ENCODE measurements at places on chromosomes 1 and 21.

DNA sequence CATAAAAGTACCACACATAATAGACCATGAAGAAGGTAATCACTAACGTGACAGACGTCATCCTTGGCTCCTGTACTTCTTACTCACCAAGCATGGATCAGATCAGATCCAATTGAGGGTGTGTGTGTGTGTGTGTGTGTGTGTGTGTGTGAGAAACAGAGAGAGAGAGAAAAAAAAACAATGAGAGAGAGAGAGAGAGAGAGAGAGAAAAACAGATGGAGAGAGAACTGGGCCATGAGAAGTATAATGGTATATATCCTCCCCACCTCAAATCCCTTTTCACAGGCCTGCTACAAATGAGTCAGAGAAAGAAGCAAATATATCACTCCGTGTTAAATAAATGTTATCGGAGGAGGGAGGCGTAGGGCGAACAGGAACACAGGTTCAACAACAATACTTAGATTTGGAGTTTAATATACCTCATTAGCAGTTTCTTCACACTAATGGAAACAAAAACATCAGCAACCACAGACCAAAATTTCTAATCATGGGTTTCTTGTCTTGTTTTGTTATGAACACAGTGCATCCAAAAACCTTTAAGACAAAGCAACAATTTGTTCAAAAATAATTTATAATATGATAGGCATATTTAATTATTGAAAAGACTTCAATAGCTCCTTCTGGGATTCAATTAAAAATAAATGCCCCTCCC, 45.3 kb downstream of the TIAM1 start:
- no peak for DNase-seq

DNA sequence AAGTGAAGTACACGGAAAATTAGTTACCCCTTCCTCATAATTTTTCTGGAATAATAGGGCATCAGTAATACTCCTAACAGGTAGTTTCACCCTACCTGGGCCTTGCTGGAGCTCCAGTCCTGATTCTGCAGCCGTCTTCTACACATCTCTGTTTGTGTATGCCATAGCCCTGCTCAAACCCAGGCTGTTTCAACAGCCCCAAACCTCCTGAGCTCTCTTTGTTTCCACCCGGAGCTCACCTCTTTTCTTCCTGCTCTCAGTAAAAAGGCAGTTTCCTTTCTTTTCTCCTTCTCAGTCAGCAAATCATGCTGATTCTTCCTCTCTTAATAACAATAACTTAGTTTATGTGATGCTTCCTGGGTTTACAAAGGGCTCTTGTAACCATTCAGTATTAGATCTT, 355.1 kb upstream of the RUNX1 start:
- no peak for DNase-seq

DNA sequence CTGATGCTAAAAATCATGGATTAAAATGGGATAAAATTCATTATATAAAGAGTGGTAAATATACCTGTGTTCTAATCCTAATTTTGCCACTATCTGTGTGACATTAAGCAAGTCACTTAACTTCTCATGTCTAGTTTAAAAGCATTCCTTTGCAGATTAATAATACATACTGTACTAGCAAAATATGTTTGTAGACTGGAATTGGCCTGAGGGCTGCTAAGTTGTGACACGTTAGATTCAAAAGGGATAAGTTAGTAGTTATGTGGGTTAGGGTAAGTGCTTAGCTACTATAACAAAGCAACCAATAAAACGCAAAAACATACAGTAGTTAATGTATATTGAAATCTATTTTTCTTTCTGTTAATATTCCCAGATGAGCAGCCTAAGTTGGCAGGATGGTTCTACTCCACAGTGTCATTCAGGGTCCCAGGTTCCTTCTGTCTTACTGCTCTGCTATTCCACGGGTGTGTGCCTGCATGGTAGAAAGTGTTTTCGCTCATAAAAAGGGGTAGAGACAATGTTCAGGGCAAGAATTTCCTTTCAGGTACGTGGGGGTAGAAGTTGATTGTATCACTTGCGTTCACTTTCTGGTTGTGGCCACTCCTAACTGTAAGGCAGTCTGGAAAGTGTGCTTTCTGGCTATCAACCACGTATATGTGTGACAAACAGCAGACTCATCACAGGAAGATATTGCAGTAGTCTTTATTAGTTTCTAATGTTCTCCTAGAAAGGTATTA, 239.8 kb downstream of the NFIA start:
- DNase-seq: no peak

- no peak for DNase-seq
These were observed 99.1 kb upstream of the ACTRT2 start for GRCh38 chr1:2921970-2922686.

DNA sequence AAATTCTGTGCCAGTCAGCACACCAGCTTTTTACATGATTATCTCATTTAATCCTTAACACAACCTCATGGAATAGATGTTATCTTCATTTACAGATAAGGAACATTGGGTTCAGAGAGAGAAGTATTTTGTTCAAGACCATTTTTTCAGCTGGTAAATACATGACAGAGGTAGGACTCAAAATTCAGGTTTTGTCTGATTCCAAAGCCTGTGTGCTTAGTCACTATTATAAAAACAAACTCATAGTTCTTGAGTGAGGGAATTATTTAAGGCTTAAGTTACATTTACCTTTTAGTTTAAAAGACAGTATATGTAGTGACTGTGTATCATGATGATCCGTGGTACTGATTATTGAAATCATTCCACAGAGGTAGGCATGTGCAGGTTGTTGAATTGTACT, 125.2 kb downstream of the MAGI3 start:
- DNase-seq: no peak

DNA sequence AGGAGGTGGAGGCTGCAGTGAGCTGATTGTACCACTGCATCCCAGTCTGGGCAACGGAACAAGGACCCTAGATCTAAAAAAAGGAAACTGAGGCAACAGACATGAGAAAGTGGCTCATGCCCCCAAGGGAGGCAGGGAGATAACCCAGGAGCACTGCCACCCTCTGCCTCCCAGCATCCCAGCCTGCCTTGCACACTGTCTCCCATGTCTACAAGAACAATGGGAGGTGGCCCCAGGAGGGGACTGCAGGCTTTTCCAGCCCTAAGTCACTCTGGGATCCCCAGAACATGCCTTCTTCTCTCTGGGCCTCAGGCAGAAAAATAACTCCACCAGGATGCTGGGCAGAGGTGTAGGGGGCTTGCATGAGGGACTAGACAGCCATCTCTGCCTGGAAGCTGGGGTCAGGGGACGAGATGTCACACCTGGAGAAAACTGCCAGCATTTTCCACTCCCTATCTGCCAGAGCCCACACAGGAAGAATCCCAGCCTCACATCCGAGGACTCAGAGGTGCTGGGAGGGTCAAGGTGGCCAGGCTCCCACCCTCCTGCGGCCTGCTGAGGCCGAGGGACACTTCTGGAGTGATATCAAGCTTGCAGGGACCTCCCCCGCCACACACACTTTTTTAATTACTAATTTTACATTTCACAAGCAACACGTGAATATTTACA, 21.4 kb downstream of the RUNX3 start:
- no peak for DNase-seq

DNA sequence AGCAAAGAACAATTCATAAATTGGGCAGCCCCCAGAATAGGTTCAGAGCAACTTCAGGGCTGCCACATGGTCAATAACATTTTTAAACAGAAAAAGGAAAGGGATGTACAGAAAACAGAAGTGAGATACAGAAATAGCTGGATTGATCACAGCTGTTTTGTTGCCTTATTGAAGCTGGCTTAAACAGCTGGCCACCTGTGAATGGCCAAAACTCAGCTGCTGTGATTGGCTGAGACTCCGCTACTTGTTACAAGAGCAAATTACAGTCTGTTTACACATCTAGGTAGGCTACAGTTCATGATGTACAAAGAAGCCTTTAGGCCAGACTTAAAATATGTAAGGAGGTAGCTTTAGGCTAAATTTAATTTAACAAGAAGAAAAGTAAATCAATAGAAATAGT, 11.6 kb upstream of the IFNAR1 start:
- DNase-seq: no peak

DNA sequence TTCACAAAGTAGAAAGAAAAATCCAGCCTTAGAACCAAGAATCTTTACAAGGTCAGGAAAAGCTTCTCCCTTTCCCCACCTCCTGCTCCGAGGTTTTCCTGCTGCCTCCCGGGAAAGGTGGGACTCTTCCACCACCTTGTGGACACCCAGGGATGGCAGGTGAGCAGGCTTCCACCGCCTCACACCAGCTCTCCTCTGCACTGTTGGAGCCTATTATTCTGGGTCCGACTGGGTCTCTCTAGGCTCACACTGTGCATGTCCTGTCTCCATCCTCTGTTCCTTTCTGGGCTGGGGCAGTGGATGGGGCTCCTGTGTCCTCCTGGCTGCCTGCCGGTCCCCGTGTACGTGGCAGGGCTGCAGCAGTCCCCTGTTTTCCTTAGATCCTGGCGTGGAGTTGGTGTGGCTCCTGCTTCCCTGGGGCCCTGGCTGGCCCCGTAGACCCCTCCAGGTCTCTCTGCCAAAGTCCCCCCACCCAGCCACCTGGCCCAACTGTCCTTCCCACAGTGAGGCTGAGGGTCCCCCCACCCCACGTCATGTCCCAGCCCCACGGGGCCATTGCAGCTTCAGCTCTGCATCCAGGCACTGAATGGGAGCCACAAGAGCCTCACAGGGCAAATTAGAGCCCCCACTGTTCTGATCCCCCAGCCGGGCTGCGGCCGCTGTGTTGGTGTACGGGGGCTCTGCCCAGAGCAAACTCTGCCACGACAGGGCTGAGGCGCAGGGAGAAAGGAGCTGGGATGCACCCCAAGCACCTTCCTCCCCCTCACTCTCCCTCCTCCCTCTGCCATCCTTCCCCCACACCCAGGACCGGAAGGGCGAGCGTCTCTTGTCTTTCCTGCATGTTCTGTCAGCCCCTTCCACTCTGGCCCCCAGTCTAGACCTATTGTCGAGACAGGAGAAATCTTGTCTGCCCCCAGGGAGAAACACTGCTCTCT, 3.3 kb upstream of the SLC45A1 start:
- no peak for DNase-seq

- no peak for DNase-seq
These were observed 15.4 kb upstream of the TSPAN1 start for GRCh38 chr1:46159516-46159915.

DNA sequence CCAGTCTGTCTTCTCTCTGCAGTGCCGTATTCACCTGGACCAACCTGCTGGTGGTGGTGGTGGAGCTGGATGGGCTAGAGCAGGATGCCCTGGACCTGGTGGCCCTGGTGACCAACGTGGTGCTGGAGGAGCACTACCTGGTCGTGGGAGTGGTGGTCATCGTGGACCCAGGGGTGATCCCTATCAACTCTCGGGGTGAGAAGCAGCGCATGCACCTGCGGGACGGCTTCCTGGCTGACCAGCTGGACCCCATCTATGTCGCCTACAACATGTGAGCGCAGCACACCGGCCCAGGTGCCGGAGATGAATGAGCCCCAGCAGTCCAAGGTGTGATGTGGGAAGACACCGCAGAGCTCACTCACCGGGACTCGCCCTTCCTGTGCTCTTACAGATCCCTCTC, 37.5 kb downstream of the S100B start:
- DNase-seq: no peak

- no peak for DNase-seq
These were observed 37.8 kb downstream of the MIS18A start for GRCh38 chr21:32240851-32241687.

DNA sequence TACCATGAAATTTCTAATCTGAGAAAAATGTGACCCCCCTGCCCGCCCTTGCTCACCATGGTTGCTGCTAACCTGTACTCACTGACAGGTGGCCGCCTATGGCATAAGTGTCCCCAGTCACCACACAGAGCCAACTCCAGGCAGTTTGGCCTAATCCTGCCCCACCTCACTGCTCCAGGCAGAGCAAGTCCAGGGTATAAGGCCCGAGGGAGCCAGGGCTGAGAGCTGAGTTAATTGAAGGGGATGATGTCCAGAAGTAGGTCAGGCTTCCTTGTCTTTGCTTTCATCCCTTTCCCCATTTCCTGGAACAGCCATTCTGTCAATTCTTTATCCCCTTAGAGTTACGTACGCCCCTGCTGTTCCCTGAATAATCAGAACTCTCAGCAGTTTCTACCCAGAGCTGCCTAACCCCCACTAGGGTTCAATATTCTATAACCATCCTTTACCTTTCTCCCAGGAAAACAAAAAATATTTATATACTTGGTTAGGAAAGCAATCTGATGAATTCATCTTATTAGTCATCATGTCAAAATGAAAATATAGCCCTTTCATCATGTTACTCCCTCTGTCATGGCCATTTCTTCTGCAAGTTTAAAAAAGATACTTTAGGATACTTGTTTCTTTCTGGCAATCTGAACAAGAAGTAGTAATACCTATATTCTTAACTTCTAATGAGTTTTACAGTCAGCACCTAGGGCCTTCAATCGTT, 29.4 kb upstream of the CD101 start:
- DNase-seq: no peak

GRCh38 chr1:117607471-117607870, 1.6 kb downstream of the TENT5C start:
- peak; percentile 40 for DNase-seq

DNA sequence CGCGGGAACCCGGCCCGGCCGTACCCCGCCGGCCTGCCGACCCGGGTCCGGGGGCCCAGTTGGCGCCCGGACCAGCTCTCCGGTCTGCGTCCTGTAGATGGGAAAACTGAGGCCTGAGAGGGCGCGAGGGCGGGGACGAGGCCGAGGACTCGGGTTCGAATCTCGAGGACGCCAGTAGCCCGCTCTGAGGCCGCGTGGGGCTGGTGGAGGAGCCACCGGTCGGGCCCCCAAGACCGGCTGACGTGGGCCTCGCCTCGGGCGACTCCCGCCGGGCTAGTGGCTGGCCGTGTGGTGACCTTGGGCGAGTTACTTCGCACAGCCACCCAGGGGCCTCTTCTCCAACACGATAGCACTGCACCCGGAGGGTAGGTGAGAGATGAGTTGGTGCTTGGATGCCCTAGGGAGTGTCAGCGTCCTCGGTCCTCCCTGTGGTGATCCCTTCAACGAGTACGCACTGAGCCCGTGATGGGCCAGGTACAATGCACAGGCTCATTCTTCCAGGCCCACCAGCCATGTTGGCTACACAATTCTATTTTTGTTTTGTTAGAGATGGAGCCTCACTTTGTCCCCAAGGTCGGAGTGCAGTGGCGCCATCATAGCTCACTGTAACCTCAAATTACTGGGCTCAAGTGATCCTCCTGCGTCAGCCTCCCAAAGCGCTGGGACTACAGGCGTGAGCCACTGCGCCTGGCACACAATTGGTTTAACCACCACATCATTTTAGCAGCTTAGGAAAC, 404 bp upstream of the SCMH1 start:
- DNase-seq: peak; percentile 0

DNA sequence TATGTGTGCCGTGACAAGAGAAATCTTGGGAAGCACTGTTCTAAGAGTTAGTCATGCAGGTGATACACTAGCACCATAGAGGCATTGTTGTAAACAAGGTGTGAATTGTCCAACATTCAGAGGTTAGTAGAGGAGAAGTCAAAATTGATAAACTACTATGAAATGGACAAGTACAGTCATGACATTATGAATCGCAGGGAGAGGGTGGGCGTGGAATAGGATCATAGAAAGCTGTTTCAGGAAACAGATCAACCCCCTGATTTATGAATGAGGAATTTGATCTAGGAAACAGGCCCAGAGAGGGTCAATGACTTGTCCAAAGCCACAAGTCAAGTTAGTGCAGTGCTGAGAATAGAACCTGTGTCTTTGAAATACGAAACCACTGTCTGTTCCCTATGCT, 58.5 kb upstream of the LAX1 start:
- no peak for DNase-seq

GRCh38 chr1:154501423-154502065, 475 bp upstream of the TDRD10 start:
- no peak for DNase-seq

GRCh38 chr1:147892731-147893214, 9.8 kb upstream of the GJA8 start:
- peak; percentile 10 for DNase-seq

- no peak for DNase-seq
These were observed 26.0 kb downstream of the SERBP1 start for GRCh38 chr1:67404212-67404620.
